ENCODE measurements at places on chromosomes 12 and 14.

GRCh38 chr14:105275267-105275946 lies 25.4 kb downstream of the BRF1 start:
- DNase-seq, result no peak

DNA sequence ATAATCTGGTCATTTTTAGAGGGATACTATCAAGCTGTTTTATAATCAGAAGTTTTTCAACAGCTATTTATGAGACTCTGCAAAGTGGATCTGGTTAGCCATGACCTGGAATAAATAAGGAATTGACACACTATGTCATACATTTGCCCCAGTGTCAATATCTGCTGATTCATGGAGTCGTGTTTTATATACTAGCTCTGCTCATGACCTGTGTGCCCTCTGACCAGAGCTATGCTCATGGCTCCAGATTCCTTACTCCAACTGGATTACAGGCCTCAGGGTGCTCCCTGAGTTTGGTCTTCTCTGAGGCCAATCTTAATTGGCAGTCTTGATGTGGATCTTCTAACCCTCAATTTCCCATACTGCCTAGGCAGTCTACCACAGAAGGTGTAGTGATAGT lies 141.1 kb downstream of the FOXA1 start:
- no peak for DNase-seq

DNA sequence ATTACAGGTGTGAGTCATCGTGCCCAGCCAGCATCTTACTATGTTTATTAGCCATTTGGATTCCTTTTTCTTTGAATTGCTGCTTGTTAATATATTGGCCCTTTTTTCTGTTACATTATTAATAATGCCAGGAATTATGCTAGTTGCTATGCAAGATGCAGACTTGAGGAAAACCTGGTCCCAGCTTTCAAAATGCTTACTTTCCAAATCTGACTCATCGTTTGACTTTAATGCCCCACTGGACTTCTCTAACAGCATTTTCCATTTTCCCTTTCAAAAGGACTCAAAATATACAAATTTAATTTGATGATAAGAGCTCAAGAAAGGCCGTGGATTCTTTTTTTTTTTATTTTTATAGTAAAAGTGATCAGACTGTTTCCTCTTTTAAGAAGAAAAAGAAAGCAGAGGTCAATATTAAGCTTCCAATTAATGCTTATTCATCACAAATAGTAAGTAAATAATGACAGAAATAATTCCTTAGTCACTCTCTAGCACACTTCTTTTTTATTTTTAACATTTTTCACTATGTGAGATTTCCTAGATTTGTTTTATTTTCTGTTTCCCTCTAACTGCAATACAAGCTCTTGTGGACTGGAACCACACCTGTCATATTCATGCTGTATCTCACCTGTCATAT lies 146.1 kb upstream of the FGD4 start:
- DNase-seq, result no peak

DNA sequence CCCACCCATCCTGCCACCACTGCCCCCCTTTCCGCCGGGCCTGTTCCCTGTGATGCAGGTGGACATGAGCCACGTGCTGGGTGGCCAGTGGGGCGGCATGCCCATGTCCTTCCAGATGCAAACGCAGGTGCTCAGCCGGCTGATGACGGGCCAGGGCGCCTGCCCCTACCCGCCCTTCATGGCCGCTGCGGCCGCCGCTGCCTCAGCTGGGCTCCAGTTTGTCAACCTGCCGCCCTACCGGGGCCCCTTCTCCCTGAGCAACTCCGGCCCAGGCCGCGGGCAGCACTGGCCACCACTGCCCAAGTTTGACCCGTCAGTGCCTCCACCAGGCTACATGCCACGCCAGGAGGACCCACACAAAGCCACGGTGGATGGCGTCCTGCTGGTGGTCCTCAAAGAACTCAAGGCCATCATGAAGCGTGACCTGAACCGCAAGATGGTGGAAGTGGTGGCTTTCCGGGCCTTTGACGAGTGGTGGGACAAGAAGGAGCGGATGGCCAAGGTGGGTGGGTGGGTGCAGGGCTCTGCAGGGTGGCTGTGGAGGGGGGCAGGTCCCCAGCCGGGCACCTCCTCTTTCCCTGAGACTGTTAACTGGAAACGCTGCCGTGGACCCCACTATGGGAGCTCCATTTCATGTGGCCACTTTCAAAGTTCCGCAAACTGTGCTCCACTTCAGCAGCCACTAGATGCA lies 10.8 kb downstream of the SETD1B start:
- DNase-seq, result no peak

GRCh38 chr12:80551897-80552296 lies 107.9 kb downstream of the PTPRQ start:
- no peak for DNase-seq

DNA sequence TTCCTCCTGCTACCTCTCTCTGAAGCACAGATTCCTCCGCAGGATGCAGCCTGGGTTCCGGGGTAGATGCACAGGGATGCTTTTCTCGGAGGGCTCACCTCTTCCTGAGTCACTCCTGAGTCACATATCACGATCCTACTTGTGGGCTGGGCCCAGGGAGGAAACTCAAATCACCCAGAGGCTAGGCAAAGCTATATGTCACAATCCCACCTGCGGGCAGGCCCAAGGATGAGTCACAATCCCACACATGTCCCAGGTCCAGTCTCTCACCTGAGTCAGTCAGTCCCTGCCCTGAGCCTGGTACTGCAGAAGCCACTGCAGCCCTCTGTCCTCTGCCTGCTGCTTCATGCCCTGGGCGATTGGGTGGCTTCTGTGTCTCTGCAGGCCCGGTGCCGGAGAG lies 149.0 kb upstream of the GSC start:
- no peak for DNase-seq
